MV-4-11 (cell line): ENCODE measurements at places on chromosomes 5 and 9.

- DNase-seq, result no peak
These were observed 35.8 kb upstream of the NFIB start for GRCh38 chr9:14349447-14350348.

DNA sequence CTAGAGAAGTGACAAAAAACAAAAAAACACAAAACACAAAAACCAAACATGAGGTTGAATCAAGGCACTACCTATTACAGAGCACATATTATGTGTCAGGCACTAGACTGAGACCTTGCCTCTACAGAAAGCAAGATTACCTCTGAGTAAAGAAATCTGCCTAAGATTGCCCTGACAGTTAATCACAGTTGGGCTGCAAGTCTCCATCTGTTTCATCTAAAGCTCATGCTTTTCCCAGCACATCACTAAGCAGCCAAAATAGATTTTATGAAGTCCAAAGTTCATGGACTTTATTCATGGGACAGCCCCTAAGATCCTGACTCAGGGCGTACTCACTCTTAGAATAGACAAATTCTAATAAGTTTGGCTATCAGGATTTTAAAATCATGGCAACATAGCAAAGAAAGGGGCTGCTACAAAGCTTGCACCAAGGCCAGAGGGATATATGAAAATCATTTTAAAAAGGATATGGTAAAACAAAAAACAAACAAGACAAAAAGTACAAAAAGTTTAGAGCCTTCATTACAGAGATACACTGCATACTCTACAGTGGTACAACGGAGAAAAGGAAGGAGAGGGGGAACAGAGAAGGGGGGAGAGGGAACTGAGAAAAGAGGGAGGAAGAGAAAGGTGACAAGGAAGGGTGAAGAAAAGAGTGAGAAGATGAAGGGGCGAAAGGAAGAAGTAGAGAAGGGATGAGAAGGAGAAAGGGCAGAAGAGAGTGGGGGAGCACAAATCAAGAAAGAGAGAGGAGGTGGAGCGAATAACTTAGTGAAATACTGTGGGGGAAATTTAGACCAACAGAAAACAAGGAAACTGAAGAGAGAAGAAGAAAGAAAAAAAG lies 58.2 kb downstream of the RICTOR start:
- DNase-seq, result no peak

GRCh38 chr9:105679257-105680022 lies 14.9 kb upstream of the TMEM38B start:
- no peak for DNase-seq

DNA sequence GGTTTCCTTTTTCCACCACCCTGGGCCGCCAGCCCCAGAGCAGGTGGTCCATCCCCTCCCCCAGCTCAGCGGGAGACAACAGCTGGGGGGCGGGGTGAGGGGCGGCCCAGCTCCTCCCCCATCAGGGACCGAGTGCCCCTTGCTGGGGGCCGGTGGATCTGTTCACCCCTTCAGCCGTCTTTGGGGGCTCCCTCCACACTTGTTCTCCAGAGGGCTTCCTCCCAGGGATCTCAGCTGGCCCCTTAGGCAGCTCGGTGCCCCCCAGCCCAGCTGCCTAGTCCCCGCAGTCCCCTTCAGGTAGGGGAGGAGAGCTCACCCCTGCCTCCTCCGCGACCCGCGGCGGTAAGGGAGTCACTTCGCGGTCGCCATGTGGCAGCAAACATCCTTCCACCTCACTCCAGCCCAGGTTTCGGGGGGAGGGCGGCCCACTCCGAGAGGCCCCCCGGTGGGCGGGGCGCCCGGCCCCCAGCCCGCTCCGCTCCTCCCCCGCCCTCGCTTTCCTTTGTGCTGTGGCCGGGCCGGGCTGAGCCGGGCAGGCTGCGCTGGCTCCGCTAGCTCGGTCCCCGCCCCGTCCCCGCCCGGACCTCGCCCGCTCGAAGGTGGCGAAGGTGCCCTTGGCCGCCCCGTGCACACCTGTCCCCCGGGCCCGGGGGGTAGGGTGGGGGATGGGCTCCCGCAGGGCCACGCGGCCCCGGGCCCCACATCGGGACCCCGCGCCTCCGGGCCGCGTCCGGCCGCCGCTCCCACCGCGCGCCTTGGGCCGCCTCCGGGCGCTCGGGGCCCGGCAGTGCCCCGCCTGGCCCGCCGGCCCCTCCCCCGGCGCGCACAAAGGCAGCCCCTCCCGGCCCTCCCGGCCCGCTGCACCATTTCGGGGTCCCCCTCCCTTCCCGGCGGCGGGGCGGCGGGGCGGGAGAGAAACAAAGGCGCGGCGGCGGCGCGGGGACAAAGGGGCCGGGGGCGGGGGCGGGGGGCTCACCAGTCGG lies 683 bp downstream of the DBN1 start:
- DNase-seq, result no peak

DNA sequence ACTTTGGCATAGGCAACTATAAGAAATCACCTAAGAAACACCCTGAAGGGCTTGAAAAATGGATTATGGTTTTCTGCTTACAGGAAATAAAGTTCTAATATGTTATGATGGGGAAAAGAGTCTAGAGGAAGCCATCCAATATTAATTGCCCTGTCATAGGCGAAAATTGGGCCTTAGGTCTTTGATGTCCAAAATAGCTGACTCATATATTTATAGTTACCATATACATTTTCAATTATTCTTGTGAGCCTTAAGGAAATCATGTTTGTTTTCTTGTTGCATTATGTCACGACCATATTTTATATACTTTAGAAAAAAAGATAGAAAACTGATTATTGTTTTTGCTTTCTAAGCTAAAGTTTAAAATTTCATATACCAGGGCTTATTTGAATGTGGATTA lies 509.1 kb downstream of the CDH12 start:
- no peak for DNase-seq

GRCh38 chr9:76516871-76517270 lies 57.9 kb downstream of the GCNT1 start:
- DNase-seq, result peak; percentile 8

- DNase-seq, result no peak
These were observed 26.5 kb upstream of the PCSK1 start for GRCh38 chr5:96459313-96460121.
